ENCODE measurements at places on chromosomes 7 and 10.

DNA sequence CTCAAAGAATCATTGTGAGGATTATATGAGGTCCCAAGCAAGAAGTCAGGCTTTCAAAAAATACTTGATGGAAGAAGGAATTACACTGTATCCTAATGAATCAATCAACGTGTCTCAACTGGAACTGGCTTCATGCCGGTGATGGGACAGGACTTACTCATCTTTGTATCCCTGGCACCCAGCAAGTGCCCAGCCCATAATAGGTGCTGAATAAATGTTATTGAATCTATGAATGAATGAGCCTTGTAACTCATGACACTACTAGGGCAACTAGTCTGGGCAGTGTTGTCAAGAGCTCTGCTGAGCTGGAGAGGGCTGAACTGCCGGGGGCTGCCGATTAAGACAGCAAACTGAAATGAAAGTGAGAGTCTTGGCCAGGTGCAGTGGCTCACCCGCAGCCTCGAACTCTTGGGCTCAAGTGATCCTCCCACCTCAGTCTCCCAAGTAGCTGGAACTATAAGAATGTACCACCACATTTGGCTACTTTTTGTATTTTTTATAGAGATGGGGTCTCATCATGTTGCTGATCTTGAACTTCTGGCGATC lies 87.2 kb upstream of the KIF5B start:
- DNase-seq: no peak

- DNase-seq: no peak
Observed at GRCh38 chr10:12540341-12540781, 191.0 kb downstream of the CAMK1D start.

DNA sequence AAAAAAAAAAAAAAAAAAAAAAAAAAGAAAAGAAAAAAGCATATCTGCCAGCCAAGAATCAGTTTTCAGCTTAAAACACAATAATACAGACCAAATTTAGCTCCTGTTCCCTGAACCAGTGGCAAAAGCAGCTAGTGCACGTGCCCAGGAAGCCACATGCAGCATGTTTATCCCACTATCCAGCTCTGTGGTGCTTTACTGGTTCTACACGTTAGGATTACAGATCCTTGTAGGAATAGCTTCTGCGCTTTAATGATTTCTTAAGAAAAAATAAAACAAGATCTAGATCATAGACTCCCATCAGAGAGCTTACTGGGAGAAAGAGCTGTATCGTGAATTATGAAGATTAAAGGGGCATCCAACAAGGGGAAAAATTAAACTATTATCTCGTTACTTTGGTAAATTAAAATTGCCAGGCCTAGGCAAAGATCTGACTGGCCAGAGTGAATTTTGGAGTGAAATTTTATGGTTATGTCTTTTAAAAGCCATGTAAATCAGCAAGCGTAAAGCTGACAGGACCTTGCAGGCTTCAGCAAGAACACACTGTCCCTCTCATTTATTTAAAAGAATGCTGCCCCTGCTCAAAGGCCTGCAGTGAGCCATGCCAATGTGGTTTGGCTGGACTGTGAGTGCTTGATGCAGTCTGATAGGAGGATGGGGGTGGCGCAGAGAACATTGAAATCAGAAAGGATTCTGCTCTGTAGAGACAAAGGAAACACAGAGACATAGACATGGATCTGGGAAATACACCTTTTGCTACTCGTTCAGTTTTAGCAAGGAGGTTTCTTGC lies 177.3 kb upstream of the PHYHIPL start:
- DNase-seq: no peak

GRCh38 chr7:7944619-7945282 lies 23.8 kb upstream of the GLCCI1 start:
- DNase-seq: peak; percentile 70

GRCh38 chr7:112405286-112405685 lies 45.0 kb upstream of the IFRD1 start:
- DNase-seq: no peak

All from CD4-positive, alpha-beta T cell treated with Interleukin-6 at 100 ng/mL for 8 hours (primary cell).